ENCODE measurements at places on chromosomes 13 and 19.

GRCh38 chr13:109379930-109380329 lies 406.5 kb downstream of the IRS2 start:
- no peak for DNase-seq

GRCh38 chr19:50626011-50626410 lies 13.7 kb downstream of the SYT3 start:
- DNase-seq, result no peak

DNA sequence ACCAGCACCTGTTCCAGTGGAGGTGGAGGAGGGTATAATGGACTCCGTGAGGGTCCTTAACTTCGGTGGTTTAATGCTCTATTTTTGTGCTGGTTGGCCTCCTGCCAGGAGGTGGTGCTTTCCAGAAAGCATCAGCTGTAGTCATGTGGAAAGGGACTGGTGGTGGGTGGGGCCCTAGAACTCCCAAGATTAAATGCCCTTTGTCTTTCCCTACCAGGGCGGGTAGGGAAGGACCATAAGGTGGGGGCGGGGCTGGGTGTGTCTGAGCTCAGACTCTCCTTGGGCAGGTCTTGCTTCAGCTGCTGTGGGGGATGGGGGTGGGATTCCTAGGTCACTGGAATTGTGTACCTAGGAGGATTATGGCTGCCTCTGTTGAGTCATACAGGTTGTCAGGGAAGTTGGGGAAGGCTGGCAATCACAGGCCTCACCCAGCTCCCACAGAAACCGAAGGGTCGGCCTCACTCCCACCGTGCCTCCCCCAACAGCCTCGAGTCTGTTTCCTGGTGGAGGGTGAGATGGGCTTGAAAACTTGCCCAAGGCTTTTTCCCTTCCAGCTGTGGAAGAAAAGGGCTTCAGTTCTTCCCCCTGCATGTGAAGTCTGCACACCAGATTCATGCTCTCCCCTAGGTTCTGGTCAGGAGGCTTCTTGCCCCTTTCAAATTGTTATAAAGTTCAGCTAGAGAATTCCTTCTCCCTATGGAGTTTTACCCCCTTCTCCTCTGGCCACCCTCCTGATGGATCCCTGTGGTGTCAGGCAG lies 60.3 kb upstream of the CLDN10 start:
- DNase-seq, result no peak

DNA sequence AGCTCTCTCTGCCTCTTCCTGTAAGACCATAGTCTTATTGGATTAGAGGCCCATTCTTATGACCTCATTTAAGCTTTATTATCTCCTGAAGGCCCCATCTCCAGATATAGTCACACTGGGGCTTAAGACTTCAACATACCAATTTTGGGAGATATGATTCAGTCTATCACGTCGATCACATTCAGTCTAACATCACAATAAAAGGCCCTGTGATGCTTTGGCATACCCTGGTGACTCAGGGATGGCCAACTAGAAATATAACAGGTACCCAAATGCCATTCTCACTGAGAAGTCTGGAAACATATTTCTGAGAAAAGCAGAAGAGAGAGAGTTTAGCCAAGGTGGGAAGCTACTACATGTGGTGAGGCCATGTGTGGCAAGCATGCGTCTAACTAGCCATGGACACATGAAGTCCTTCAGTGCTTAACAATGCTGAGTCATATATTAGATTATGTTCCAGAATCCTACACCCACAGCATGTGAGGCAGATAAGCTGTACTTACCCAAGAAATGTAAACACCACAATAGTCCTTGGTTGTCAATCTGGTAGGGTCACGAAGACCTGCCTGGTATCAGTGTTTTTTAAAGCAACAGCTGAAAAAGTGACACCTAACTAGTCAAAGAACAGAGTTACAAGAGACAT lies 485.1 kb downstream of the FOXO1 start:
- no peak for DNase-seq

DNA sequence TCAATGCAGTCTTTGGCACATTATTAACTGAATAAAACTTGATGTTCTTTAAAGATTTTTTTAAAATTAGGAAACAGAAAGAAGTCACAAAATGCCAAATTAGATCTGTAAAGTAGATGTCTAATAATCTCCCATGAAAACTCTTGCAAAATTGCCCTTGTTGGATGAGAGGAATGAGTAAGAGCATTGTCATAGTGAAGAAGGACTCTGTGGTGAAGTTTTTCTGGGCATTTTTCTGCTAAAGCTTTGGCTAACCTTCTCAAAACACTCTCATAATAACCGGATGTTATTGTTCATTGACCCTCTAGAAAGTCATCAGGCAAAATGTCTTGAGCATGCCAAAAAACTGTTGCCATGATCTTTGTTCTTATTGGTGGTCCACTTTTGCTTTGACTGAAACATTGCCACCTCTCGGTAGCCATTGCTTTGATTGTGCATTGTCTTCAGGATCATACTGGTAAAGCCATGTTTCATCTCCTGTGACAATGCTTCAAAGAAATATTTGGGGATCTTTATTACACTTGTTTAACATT lies 549.3 kb downstream of the LIG4 start:
- DNase-seq, result no peak

DNA sequence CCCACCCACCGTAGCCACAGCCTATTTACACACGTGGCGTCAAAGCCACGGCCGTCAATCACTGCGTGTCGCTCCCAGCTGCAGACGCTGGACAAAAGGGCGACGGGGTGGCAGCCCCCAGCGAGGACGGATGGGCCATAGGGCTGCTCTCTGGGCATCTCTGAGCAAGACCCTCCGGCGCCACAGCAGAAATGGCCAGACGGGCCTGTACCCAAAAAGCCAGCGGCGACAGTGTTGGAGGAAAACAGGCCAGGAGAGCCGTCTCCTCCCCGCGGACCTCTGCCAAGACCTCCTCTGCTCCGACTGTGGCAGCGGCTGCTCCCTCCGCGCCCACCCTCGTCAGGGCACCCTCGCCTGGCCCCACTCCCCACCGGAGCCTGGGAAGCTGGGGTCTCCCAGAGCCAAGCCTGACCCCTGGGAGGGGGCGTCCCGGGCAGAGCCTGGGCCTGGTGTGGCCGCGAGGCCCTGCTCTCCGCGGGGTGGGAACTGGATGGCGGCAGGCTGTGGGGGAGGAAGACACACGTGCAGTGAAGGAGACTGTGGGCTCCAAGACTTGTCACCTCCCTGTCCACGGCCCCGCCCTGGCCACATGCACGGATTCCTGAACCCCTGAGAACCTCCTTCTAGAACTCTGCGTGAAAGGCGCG lies 2.7 kb downstream of the C2CD4C start:
- no peak for DNase-seq

GRCh38 chr13:113455384-113455783 lies 2.1 kb upstream of the ADPRHL1 start:
- no peak for DNase-seq

- no peak for DNase-seq
These were observed 2.2 kb downstream of the JUND start for GRCh38 chr19:18279266-18279515.

DNA sequence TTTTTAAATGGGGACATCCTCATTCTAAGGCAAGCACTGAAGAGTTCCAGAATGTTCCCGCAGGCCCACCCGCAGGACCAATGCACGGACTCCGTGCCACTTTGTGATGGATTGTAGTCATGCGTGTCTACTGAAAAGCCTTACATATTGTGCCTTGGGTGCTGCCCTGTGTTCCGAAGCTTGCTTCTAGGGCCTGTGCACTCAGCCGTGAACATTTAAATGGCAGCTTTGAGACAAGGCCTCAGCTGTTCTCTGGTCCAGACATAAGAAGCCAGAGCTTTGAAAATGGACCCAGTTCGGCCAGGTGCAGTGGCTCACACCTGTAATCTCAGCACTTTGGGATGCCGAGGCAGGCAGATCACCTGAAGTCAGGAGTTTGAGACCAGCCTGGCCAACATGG lies 75.3 kb upstream of the CACNA1A start:
- no peak for DNase-seq

- DNase-seq, result no peak
These were observed 60.8 kb downstream of the CEBPG start for GRCh38 chr19:33434069-33434885.

DNA sequence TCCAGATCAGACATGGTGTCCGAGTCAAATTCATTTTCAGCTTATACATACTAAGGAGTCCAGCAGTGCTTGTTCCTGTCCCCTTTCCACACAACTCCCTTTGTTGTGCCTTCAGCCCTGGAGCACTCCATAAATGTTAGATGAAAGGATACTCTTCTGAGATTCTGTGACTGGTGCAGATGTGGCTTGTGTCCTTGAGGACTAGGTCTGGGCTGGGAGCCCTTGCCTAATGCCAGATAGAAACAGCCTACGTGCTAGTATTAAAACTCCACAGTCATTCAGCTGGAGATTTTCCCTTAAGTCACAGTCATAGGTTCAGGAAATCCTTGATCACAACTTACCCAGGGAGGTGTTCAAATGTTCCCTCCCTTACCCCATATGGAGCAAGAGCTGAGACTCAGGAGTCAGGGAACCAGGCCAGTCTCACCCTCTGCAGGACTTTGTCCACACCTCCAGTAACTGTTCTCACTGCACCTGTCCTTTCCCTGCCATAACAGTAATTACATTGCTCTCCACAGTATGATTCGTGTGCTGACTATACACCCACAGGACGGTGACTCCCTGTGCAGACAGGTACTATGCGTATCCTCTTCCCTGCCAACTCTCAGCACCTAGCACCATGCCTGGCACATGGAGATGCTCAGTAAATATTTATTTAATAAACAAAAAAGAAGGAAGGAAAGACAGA lies 15.5 kb upstream of the SERPINE3 start:
- DNase-seq, result no peak

DNA sequence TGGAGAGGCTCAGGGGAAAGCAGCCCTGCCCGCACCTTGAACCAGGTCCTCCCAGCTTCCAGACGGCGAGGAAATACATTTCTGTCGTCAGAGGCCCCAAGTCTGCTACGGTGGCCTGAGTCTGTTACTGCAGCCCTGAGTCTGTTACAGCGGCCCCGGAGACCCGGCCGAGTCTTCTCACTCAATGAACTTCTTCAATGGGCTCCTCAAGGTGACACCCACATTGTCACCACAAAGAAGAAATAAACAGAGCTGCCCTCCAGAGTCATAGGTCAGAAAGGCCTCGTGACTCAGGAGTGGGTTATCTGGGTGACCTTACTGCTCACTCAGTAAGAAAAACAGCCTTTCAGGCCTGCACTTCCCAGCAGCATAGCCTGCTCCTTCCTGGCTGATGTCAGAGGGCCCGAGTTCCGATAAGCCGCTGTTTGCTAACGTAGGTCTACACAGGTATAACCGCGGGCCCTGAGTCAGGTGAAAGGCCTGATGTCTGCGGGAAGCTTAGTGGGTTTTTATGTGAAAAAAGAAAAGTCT lies 66.9 kb upstream of the TM9SF2 start:
- DNase-seq, result peak; percentile 48

DNA sequence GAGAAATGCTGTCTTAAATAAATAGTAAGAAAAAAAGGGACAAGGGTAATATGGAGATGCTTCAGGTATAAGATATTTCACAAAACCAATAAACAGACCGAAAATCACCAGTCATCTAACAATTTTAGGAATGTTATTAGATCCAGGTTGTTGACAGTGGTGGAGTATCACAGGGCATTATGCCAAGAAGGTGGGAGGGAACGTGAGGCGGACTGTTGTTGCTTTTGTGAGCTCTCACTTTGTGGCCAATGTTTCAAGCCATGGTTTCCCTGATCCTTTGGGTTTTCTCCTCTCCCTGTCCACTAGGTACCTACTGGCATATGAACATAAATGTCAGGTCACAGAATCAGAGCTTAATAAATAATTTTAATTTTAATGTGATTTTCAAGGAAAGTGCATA lies 790.3 kb upstream of the SLITRK1 start:
- DNase-seq, result no peak

DNA sequence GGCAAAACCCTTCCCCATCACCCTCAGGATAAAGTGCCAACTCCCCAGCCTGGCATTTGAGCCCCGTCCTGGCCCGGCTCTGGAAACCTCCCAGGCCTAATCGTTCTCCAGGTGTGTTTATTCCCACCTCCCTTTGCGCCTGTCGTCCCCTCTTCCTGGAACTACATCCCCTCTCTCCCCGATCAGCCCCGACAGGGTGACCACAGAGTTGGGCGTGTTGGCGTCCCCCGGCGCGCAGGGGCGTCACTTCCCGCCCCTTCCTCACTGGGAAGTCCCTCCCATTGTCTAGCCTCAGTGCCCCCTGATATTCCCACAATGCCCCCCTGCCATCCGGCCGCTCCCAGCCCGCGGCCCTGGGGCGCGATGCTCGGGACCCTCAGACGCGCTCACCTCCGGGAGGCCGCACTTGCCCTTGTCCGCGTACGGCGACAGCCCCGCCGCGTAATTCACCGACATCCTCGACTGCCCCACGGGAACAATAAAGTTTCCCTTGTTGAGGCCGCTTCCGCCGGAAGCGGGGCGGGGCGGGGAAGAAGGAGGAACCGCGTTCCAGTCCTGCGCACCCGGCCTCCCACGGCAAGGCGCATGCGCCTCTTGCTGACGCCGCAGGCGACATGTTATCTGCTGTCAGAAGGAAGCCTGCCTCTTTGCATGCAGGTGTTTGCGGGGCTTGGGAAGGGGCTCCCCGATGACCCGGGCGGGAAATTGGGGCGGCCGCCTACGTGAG lies at the start of the genes ANKRD24 and SIRT6:
ANKRD24 (plus strand) TSS at position 606 of the 727 bp plus-strand sequence. CDS start 3,737 bp downstream, outside the sequence.
SIRT6 (minus strand) TSS at position 480 of the 727 bp plus-strand sequence; CDS start at position 456, 24 bp downstream.
- peak; percentile 90 for DNase-seq
